ENCODE measurements at places on chromosomes 4 and X. TPM values are rescaled to one million over a fixed set of nuclear protein-coding genes. Genes with fewer than 3 reads are reported as not detected.

DNA sequence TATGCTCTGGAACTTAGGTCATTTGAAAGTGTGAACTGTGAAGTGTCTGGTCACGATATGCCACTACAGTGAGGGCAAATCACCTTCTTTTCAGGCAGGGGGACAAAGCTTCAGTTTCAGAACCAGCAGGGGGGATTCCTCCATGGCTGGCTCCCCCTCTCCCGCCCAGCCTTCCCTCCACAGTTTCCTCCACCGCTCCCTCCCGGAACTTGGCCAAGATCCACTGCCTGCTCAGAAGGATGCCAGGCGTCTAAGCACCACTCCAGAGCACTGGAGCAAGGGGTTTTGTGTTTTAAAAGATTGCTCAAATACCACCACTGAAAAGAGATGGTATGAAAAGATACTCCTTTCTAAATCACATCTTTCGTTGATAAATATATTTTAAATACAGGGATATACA, 126.9 kb downstream of the ELOVL6 start:
- no peak for DNase-seq

- no peak for DNase-seq
Measured at GRCh38 chr4:25743971-25744370, 88.3 kb downstream of the SLC34A2 start.

DNA sequence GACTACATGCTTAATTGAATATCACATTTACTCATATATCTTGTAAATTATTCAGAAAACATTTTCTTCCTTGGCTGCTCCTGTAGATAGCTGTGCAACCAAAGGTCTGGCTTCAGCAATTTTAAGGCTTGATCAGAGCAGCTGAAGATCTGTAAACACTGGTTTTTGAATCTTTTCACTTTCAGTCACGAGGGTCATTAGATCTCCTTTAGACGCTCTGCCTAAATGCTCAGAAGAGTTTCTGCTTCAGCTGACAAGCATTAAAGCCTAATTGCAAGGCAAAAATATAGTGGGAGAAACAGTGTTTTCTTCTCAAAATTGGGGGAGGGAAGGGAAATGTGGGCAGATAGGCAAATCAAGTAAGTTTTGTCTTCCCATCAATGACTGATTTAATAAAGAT, 25.7 kb downstream of the TRPC5 start:
- DNase-seq: no peak

GRCh38 chr4:143178923-143179322, 5.8 kb upstream of the USP38 start:
- no peak for DNase-seq

GRCh38 chrX:39874202-39874816, 223.4 kb downstream of the BCOR start:
- DNase-seq: no peak

GRCh38 chrX:69109706-69110105, 55.5 kb downstream of the PJA1 start:
- no peak for DNase-seq

GRCh38 chrX:120499301-120500072, 30.4 kb upstream of the LAMP2 start:
- DNase-seq: no peak

GRCh38 chr4:155599085-155599484, 67.6 kb upstream of the GUCY1A1 start:
- DNase-seq: no peak

The HSD17B13 gene
- 20.3 TPM for total RNA-seq

The OTUD4 gene
- 16.0 TPM for total RNA-seq

The ZCCHC12 gene
- total RNA-seq: not detected
